HS-5 (cell line): ENCODE measurements at places on chromosomes 12 and 14.

- DNase-seq = no peak
These were observed 176.7 kb upstream of the BCL2L14 start for GRCh38 chr12:11893998-11894397.

DNA sequence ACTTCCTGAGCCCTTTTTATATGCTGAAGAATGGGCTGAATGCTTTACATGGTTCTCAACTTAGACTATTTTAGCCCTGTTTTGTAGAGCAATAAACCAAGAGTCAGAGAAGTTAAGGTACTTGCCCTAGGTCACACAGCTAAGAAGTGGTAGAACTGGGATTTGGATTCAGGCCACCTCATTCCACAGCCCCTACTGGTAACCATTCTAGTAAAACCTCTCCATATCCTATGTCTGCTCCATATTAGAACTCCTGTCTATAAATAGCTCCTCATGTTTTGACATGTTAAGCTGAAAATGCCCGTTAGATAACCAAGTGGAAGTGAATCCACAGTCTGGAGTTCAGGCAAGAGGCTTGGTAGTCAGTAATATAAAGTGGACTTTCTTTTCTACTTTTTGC is 111.6 kb downstream of the HECTD4 start:
- no peak for DNase-seq

- DNase-seq = no peak
These were observed 88.8 kb downstream of the CHGA start for GRCh38 chr14:93011650-93012325.

DNA sequence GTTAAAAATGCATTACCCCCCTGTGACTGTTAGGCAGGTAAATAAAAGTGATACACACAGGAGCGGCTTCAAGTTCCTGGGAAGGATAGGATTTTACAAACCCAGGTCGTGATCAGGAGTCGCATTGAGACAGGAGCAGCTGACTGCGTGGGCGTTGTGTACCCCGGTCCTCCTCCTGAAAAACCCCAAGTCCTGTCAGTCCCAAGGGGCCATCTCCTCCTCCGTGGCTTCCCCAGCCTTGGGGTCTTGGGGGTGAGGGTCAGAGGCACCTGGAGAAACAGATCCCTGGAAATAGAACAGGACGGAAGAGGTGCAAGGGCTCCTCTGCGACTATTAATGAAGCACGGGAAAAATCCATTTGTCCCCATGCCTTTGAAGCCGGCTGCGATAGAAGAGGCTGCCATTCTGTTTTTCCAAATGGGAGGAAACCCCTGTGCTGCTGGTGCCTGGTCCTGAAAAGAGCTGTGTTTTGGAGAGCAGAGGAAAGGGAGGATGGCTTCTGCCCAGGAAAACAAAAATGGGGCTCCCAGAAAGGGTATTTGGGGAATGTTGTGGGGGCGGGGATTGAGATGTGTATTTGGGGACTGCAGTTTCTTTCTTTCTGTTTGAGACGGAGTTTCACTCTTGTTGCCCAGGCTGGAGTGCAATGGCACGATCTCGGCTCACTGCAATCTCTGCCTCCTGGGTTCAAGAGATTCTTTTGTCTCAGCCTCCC is 143.1 kb downstream of the ZNF664 start:
- no peak for DNase-seq

DNA sequence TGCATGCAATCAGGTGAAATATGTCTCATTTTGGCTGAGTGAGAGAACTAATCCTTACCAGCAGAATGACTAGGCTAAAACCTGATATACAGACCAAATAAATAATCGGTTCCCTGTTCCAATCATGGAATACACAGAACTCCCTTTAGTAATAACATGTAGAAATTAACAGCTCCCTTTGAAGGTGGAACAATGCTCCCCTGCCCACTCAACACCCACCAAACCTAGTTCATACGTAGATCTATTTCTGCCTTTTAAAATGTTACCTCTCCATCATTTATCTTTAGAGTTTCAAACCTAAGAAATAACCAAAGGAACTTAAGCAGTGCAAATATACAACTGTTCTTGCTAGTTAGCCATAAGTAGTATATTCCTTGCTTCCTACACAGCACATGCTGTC is 153.7 kb upstream of the ABCD2 start:
- DNase-seq = no peak

DNA sequence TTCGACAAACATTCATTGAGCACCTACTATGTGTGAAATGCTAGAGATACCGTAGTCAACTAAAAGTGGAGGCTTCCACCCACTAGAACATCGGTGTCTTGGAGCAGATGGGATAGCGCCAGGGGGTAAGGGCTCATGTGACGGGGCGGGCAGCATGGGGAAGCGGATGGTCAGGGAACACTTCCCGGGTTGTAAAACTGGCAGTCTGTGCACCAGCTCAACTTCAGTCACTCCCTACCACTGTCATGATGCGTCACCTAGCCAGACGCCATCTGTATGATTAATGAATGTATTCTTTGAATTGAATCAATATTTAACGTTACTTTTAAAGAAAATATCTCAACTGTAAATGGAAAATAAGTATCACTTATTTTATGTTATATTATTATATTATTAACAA is 93.5 kb downstream of the PIWIL1 start:
- no peak for DNase-seq

DNA sequence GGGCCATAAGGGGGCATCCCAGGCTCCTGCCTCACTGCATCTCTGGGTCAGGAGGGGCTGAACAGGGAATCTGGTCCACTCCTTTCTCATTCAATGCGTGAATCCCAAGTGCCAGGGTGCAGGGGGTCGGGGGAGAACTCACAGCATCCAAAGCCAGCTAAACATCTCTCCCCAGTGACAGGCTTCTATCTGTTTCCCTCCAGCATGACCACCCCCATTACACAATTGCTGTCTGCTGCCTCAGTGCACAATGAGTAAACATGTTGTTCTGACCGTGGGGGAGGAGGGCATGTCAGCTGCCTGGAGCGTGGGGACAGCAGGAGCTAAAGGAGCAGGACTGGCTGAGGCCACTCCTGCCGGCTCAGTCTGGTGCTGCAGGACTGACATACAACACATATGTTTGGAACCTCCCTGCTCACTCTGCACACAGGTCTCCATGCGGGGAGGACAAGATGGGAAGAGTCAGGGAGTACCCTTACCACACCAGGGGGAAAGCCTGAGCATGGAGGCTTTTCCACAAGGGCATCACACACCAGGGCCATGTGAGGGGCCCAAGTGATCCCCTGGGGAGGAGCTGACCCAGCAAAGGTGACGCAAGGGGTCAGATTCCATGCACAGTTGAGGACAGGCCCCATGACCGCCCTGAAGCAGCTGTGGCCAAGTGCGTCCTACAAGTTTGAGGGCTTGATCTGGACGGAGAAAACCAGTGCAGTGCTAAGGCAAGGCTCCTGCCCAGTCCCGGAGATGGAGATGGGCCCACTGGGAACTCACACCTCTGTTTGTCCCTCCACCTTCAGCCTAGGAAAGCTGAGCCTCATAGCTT is 1.4 kb downstream of the TNS2 start:
- DNase-seq = no peak

DNA sequence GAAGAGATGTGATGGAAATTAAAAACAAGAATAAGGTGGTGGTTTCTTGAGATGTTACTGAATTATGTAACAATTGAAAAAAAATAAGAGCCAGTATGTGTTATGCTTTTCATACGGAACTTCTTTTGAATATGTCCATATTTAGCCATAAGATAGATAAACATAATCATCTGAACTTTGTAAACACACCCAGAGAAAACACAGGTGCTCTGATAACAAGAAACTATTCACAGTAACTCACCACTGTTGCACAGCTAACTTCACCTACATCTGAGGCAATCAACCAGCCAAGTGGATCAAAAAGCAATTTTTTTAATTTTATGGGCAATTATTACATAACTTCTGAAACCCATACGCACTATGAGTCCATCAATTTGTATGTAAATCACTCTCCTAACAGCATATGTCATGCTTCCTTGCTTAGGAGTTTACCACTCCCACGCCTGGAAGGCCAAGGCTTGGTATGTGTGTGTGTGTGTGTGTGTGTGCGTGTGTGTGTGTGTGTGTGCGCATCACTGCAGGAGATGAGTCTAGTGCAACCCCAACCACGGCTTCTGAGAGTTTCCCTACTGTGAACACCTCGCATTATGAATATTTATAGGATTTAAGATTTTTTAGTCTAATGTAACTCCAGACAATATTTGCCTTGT is 443.4 kb downstream of the BCAT1 start:
- DNase-seq = no peak

- no peak for DNase-seq
These were observed 8.9 kb upstream of the METTL17 start for GRCh38 chr14:20980906-20981305.

- DNase-seq = no peak
These were observed 64.9 kb downstream of the TECPR2 start for GRCh38 chr14:102427642-102428041.

GRCh38 chr14:69079188-69079742 is 73.7 kb downstream of the DCAF5 start:
- DNase-seq = peak; percentile 64

- peak; percentile 29 for DNase-seq
These were observed 48.2 kb upstream of the MANSC4 start for GRCh38 chr12:27828196-27828595.

GRCh38 chr12:52392465-52393007 is 7.1 kb upstream of the KRT84 start:
- DNase-seq = no peak
